ENCODE measurements at places on chromosomes 5 and 9. TPM values are rescaled to one million over a fixed set of nuclear protein-coding genes. Genes with fewer than 3 reads are reported as not detected.

Gene PCDHGC5
- total RNA-seq: not detected

Gene NUDCD2
- 27.0 TPM for total RNA-seq

Gene SPAG8
- 3.2 TPM for total RNA-seq

Gene CCDC107
- total RNA-seq: 12.0 TPM

Gene NPR3
- total RNA-seq: not detected

Gene MEF2C
- 0.07 TPM for total RNA-seq

Gene CDH9
- total RNA-seq: not detected

Gene CTXN3
- total RNA-seq: not detected

Gene GPR150
- total RNA-seq: 0.66 TPM

Gene CDC20B
- not detected for total RNA-seq

Gene CDKN2B
- total RNA-seq: not detected

Gene OTP
- not detected for total RNA-seq

Gene PPP2R2B
- total RNA-seq: 14.1 TPM

Gene TNFSF15
- total RNA-seq: not detected

Gene PIK3R1
- total RNA-seq: 207 TPM

Gene PRR16
- not detected for total RNA-seq

Gene CCL21
- total RNA-seq: not detected

Gene SOWAHA
- not detected for total RNA-seq

Gene CLINT1
- 58.8 TPM for total RNA-seq

Gene DMRT2
- total RNA-seq: not detected

Gene FLT4
- total RNA-seq: 5.7 TPM

Gene TLN1
- 369 TPM for total RNA-seq

Gene CER1
- total RNA-seq: not detected

Gene PCDHGB4
- 0.24 TPM for total RNA-seq

Gene GABRB2
- not detected for total RNA-seq

Gene ALDOB
- not detected for total RNA-seq

Gene CAMK4
- 136 TPM for total RNA-seq

Gene AGXT2
- total RNA-seq: not detected

Gene CDO1
- not detected for total RNA-seq

Gene SPATA31C1
- not detected for total RNA-seq

Gene GPX3
- 1.1 TPM for total RNA-seq

Gene CDX1
- total RNA-seq: not detected

Gene TMEM252
- total RNA-seq: not detected

Gene SLC1A3
- total RNA-seq: not detected

Gene CXCL14
- not detected for total RNA-seq

Gene KCTD16
- not detected for total RNA-seq

Gene CTSV
- not detected for total RNA-seq

Gene FOXI1
- not detected for total RNA-seq

Gene ORM2
- not detected for total RNA-seq

Gene WDR41
- 13.7 TPM for total RNA-seq

Gene SHROOM1
- total RNA-seq: 0.11 TPM

Gene LCN15
- total RNA-seq: not detected

Gene SPATA31D4
- not detected for total RNA-seq

Gene TXNDC8
- total RNA-seq: not detected

Gene ZCCHC7
- 40.9 TPM for total RNA-seq

Gene FAM81B
- not detected for total RNA-seq

Measured in naive thymus-derived CD4-positive, alpha-beta T cell (primary cell).